A549 treated with dexamethasone at 1 μM for 4 hours (cell line): ENCODE measurements at places on chromosomes 1 and 21. TPM values are rescaled to one million over a fixed set of nuclear protein-coding genes. Genes with fewer than 3 reads are reported as not detected.

MMEL1 gene
- total RNA-seq, result 0.08 TPM in 1 of 5 replicates, not detected in the others

SPRR2G gene
- not detected in 5 replicates for total RNA-seq

PLA2G2A gene
- not detected in 5 replicates for total RNA-seq

AKR7A3 gene
- total RNA-seq, result 0.07 to 0.16 TPM (median 0.13 TPM) in 5 replicates

IGSF3 gene
- 13.2 to 19.3 TPM (median 18.6 TPM) in 5 replicates for total RNA-seq

C1orf185 gene
- not detected in 5 replicates for total RNA-seq

MROH7 gene
- not detected in 5 replicates for total RNA-seq

SDC3 gene
- total RNA-seq, result 8.2 to 13.4 TPM (median 12.6 TPM) in 5 replicates

NPL gene
- total RNA-seq, result 0.63 to 1.2 TPM (median 0.78 TPM) in 5 replicates

HSD3B2 gene
- total RNA-seq, result not detected in 5 replicates
